ENCODE measurements at places on chromosomes 4 and X.
A peak's percentile ranks its signal among the peaks of the same experiment; 100 is the strongest.

- DNase-seq, result no peak
Measured at GRCh38 chr4:13678186-13678924, 50.8 kb upstream of the BOD1L1 start.

GRCh38 chr4:90240333-90240732 lies 113.1 kb downstream of the CCSER1 start:
- no peak for DNase-seq

- DNase-seq, result no peak
Measured at GRCh38 chr4:1727117-1728031, 6.1 kb downstream of the TACC3 start.

DNA sequence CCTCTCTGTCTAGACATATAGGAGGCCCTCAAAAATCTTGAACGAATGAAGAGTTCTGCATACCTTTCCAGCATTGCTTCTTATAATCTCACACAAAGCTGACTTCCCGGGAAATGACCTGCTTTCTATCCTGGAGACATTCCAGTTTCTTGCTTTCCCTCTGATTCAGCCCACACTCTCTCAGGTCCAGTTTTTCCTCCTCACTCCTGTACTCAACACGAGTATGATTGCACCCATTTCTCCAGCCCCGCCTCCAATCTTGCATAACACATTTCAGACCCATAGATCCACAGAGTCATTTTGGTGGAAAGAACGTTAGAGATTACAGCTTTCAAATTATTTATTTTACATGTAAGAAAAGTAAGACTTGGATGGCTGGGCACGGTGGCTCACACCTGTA lies 127.5 kb upstream of the TLR3 start:
- no peak for DNase-seq

GRCh38 chrX:135328421-135329005 lies 19.2 kb downstream of the ETDC start:
- DNase-seq, result no peak

DNA sequence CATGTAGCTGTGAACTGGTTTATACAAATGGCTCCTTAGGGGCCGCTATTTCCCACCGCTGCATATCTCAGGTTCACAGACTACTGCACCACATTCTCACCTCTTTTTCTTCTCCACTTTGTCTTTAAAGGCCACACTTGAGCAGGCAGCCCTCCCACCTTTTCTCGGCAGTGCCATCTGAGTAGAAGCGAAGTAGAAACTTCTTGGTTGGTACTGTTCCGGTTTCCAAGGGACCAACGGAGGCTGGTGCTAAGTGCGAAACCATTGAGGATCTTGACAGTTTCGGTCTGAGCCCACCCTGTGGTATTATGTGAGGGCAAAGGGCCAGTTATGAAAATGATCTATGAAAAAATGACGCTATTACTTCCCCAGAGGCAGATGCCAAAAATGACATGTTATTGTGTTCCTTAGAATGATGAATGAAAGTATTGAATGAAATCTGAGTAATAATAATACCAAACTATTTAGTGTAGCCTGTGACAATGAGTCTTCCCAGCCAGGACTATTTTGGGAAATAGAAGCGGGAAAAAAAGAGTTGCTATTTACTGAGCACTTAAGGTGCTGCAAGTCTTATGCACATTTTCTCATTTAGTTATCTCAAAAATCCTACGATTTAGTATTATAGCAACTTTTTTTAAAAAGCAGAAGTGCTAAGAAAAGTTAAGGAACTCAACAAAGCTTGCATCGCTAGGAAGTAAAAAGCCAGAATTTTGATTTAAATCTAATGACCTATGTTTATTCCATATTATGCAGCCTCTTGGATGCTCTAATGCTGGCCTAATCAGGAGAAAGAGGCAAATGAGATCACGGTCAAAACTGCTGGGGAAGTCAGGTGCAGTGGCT lies 29.6 kb upstream of the CHRNA9 start:
- peak; percentile 39 for DNase-seq

DNA sequence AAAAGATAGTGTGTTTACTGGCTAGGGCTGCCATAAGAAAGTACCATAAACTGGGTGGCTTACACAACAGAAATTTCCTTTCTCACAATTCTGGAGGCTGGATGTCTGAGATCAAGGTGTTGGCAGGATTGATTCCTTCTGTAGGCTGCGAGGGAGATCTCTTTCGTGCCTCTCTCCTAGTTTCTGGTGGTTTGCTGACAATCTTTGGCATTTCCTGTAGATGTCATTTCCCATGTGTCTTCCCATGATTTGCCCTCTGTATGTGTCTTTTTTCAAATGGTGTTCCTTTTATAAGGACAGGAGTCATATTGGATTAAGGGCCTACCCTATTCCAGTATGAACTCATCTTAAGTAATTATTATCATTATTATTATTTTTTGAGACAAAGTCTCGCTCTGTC lies 27.9 kb upstream of the LCORL start:
- DNase-seq, result no peak

- DNase-seq, result peak; percentile 4
Measured at GRCh38 chrX:106802388-106803275, at the start of gene TBC1D8B. Gene TBC1D8B, plus strand, starts transcription at chrX:106802673. Its CDS starts 181 bp downstream, at chrX:106802854.
